ENCODE measurements at places on chromosomes 13 and 19. TPM values are rescaled to one million over a fixed set of nuclear protein-coding genes. Genes with fewer than 3 reads are reported as not detected.

- no peak for DNase-seq
These were observed 584.5 kb upstream of the SGCG start for GRCh38 chr13:22596171-22596863.

Gene CEACAM4
- not detected for polyA plus RNA-seq

DNA sequence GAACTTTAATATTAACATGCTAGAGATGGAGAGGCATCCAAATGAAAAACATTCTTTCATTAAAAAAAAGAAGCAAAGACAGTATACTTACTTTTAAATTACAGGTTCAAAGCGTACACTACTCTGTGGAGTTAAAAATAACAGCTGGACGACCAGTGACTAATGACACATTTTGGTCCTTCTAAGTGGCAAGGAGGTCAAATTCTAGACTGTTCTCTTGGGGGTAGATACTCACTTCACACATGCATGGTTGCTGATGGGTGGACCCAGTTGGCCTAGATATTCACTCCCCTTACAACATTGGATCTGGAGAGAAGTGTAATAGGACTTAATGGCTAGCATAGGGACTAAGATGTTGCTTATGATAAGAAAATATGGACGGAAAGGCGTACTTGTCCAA is 302.2 kb downstream of the DNAJC15 start:
- DNase-seq: no peak

DNA sequence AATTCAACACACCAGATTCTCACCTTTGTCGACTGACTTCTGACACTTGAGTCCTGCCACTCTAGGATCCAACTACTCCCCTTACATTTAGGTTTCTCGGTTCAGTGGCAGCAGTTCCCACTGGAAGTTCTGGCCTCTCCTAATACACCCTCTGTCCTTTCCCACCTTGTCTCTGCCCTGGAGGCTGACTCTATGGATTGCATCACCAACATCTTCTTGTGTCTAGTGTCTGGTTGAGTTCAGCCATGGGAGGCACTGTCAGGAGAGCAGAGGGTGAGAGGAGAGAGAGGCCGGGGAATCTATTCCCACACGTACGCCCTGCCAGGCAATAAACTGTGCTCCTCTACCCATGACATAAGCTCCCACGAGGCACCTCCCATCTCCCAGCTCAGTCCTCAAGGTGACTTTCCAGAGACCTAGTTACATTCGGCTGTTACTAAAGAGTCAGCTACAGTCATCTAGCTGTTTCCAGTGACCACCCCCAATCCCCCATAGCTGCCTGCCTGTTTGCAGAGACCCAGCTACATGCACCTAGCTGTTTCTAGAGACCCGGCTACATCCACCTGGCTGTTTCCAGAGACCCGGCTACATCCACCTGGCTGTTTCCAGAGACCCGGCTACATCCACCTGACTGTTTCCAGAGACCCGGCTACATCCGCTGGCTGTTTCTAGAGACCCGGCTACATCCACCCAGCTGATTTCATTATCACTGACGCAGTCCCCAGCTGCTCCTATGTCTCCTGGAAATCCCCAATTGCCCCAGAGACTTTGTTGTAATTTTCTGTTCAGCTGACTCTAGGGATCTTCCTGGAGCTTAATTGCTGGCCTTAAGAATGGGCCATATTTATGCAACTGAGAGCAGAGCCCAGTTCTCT is 8.1 kb upstream of the LILRB4 start:
- DNase-seq: no peak

Gene FGF22
- polyA plus RNA-seq: not detected

All from muscle of back (tissue), 13 donors.